Breast epithelium (tissue), 4 donors: ENCODE measurements at places on chromosomes 6 and 20. TPM values are rescaled to one million over a fixed set of nuclear protein-coding genes. Genes with fewer than 3 reads are reported as not detected.
A peak's percentile ranks its signal among the peaks of the same experiment; 100 is the strongest.

GRCh38 chr6:13689511-13690256 lies 22.0 kb downstream of the RANBP9 start:
- no peak overlapping the region for H3K27ac ChIP-seq
- peaks cover 11% of the 10 kb centered on the region for H3K4me1 ChIP-seq
- no peak overlapping the region for H3K4me3 ChIP-seq
- no peak for DNase-seq
- no peaks in the 10 kb centered on the region for H3K27me3 ChIP-seq

DNA sequence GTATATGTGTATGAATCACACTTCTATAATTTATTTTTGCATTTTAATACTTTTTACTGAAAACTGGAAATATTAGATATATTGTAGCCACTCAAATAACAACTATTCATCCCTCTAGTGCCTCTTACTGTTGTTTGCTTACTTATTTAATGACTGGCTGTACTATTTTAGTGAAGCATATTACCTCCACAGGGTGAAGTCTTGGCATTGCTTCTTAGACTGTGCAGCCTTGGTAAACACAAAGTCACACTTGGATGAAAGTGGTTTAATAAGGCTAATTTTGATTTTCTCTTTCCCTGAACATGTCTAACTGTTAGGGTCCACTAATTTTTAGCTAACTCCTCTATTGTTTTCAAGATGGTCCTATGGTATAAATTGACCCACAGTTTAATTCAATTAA lies 1043.2 kb upstream of the ADGRB3 start:
- H3K4me3 ChIP-seq, result no peak overlapping the region
- no peaks in the 10 kb centered on the region for H3K4me1 ChIP-seq
- no peaks in the 10 kb centered on the region for H3K36me3 ChIP-seq
- H3K27me3 ChIP-seq, result no peaks in the 10 kb centered on the region

- H3K4me1 ChIP-seq, result no peaks in the 10 kb centered on the region
- no peaks in the 10 kb centered on the region for H3K27me3 ChIP-seq
- peak overlapping the region; percentile 33 for H3K4me3 ChIP-seq
These were observed 495 bp downstream of the FAM83B start for GRCh38 chr6:54846857-54847674.

GRCh38 chr6:68975816-68976215 lies 340.7 kb downstream of the ADGRB3 start:
- no peak for DNase-seq
- no peak overlapping the region for H3K27ac ChIP-seq
- H3K4me1 ChIP-seq, result no peaks in the 10 kb centered on the region

GRCh38 chr20:47117371-47117770 lies 222.7 kb downstream of the EYA2 start:
- H3K27me3 ChIP-seq, result no peaks in the 10 kb centered on the region
- no peaks in the 10 kb centered on the region for H3K36me3 ChIP-seq
- H3K4me1 ChIP-seq, result no peaks in the 10 kb centered on the region
- peak overlapping the region; percentile 72 for H3K27ac ChIP-seq

GRCh38 chr6:98900706-98901105 lies 47.0 kb downstream of the FBXL4 start:
- H3K4me1 ChIP-seq, result no peaks in the 10 kb centered on the region
- no peak for DNase-seq
- no peak overlapping the region for H3K27ac ChIP-seq

DNA sequence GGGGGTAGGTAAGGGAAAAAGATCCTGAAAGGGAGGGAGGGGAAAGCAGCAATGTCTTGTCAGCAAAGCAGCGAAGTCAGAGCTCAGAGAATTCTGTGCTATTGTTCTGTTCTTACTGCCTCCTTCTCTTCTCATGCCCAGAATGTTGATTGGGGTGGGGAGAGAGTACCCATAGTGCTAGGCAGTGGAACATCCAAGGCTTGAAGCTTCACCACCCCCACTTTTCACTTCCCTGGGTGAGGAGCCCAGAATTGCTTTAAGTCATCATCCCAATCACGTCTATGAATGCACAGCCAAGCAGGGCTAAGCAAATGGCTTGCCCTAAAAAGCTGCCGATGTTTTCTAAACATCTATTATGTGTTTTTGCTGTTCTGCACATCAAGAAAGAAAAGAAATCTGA lies 16.5 kb downstream of the REPS1 start:
- no peak for DNase-seq
- H3K27ac ChIP-seq, result no peak overlapping the region
- no peak overlapping the region for H3K4me3 ChIP-seq

GRCh38 chr20:57677584-57677982 lies 32.2 kb downstream of the PMEPA1 start:
- no peak for DNase-seq
- H3K27ac ChIP-seq, result no peak overlapping the region
- no peaks in the 10 kb centered on the region for H3K4me1 ChIP-seq
- H3K36me3 ChIP-seq, result no peaks in the 10 kb centered on the region

DNA sequence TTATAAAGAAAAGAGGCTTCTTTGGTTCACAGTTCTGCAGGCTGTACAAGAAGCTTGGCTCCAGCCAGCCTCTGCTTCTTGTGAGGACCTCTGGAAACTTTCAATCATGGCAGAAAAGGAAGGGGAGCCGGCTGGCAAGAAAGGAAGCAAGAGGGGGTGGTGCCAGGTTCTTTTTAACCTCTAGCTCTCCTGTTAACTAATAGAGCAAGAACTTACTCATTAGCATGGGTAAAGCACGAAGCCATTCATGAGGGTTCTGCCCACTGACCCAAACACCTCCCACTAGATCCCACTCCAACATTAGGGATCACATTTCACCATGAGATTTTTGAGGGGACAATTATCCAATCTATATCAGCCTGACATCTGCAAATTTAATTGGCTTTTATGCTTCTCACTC lies 347.1 kb downstream of the GRIK2 start:
- H3K27me3 ChIP-seq, result no peaks in the 10 kb centered on the region
- H3K27ac ChIP-seq, result no peak overlapping the region
- no peaks in the 10 kb centered on the region for H3K4me1 ChIP-seq
- DNase-seq, result no peak
- H3K36me3 ChIP-seq, result no peaks in the 10 kb centered on the region
- no peak overlapping the region for H3K4me3 ChIP-seq

- no peak overlapping the region for H3K27ac ChIP-seq
- H3K36me3 ChIP-seq, result no peaks in the 10 kb centered on the region
- DNase-seq, result no peak
These were observed 497.8 kb downstream of the PREX1 start for GRCh38 chr20:48329676-48330664.

DNA sequence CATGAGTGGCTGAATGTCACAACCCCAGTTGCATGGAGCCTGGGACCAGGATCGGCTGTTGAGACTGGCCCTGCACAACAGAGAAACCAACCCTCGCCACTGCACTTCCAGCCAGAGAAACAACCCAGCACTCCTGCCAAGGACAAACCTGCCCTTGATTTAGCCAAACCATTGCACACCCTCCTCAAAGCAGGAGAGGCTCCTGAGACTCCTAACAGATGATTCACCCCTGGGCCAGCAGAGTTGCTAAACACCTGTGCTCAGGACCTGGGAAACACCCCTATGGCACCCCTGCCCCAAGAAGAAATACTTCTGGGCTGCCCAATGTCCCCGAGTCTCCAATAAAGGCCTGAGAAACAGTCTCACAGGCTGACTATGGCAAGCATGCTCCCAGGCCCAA lies 17.8 kb downstream of the WDR27 start:
- H3K27ac ChIP-seq, result no peak overlapping the region
- no peaks in the 10 kb centered on the region for H3K27me3 ChIP-seq
- DNase-seq, result no peak
- peaks cover 12% of the 10 kb centered on the region for H3K36me3 ChIP-seq
- no peaks in the 10 kb centered on the region for H3K4me1 ChIP-seq
- H3K4me3 ChIP-seq, result no peak overlapping the region

DNA sequence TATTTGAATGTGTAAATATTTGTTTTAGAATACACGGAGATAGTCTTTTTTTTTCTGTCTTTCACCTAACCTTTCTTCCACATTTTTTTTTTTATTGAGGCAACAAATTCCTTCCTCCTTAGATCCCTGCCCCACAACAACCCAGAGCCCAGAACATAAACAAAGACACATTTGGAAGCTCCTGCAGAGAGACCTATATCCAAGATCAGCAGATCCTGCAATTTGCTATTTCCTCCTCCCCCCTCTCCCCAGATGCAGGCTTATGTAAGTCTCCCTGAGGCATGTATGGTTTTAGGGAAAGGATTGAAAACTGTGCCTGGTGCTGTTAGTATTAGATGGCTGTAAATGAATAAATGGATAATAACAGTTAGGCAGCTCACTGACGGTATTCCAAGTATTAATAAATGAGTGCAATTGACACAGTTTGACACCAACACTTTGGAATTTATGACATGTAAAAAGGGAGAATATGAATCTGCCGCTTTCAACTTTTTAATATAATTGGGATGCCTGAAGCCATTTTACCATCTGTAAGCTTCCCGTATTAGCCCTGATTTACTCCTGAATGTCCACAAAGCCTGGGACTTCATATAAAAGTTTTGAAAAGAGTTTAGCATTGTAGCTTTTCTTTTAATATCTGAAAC lies 608.3 kb upstream of the CITED2 start:
- H3K36me3 ChIP-seq, result no peaks in the 10 kb centered on the region
- no peaks in the 10 kb centered on the region for H3K4me1 ChIP-seq
- H3K4me3 ChIP-seq, result no peak overlapping the region
- no peak for DNase-seq

- no peaks in the 10 kb centered on the region for H3K27me3 ChIP-seq
- no peaks in the 10 kb centered on the region for H3K4me1 ChIP-seq
- DNase-seq, result no peak
- no peak overlapping the region for H3K27ac ChIP-seq
- H3K4me3 ChIP-seq, result no peak overlapping the region
These were observed 552.8 kb upstream of the CITED2 start for GRCh38 chr6:139927236-139927635.

GRCh38 chr6:115819506-115819905 lies 241.2 kb downstream of the FRK start:
- H3K36me3 ChIP-seq, result no peaks in the 10 kb centered on the region
- H3K27ac ChIP-seq, result no peak overlapping the region
- H3K4me1 ChIP-seq, result no peaks in the 10 kb centered on the region
- no peak overlapping the region for H3K4me3 ChIP-seq

DNA sequence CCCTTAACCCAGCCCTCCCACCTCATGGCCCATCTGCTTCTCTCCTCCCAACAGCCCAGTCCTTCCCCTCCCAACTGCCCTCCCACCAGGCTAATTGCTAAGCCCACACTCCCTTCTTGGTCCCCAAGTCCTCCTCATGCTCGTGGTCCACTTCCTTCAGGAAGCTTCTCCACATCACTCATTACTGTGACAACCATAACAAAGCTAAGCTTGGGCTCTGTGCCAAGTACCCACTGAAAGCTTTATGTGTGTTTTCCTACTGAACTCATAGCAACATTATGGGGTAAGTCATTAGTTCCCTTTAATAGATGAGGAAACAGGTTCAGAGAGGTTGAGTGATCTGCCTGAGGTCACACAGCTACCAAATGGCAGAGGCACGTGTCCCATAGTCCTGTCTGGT lies 16.2 kb downstream of the FRS3 start:
- no peak for DNase-seq
- no peaks in the 10 kb centered on the region for H3K36me3 ChIP-seq
- no peak overlapping the region for H3K27ac ChIP-seq

GRCh38 chr6:114053791-114054190 lies 82.8 kb upstream of the HDAC2 start:
- no peak overlapping the region for H3K4me3 ChIP-seq
- H3K36me3 ChIP-seq, result no peaks in the 10 kb centered on the region
- DNase-seq, result no peak

DNA sequence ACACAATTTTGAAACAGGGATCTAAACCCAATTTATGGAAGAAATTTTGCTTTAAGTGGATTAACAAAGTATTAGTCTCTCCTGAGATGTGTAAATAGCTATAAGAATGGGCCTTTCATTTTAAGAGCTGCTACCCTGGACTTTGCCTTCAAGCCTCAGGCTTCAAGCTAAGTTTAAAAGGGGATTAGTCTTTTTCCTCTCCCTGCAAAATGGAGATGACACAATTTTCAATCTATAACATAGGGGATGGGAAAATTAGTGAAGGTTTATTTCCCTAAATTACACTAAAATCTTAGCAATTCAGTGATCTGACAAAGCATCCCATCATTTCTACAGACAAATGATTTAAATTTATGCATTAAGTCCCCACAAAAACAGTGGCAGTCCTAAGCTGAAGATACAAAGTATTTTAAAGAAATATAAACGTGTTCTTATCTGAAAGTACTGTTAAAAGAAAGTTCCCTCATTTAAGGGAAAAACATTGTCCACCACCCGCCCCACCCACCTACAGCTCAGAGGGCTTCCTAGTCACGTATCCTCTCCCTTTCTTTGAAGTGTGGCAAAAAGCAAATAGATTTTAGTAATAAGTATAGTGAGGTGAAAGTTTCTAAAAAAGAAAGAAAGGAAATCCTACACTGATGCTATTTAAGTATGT lies 14.5 kb downstream of the ARHGAP18 start:
- H3K4me1 ChIP-seq, result no peaks in the 10 kb centered on the region
- no peak for DNase-seq
- no peaks in the 10 kb centered on the region for H3K27me3 ChIP-seq
- no peaks in the 10 kb centered on the region for H3K36me3 ChIP-seq
- H3K4me3 ChIP-seq, result no peak overlapping the region

- H3K27ac ChIP-seq, result no peak overlapping the region
- no peaks in the 10 kb centered on the region for H3K36me3 ChIP-seq
- H3K27me3 ChIP-seq, result no peaks in the 10 kb centered on the region
- H3K4me3 ChIP-seq, result no peak overlapping the region
These were observed 89.1 kb upstream of the CLDN20 start for GRCh38 chr6:155174576-155175211.

DNA sequence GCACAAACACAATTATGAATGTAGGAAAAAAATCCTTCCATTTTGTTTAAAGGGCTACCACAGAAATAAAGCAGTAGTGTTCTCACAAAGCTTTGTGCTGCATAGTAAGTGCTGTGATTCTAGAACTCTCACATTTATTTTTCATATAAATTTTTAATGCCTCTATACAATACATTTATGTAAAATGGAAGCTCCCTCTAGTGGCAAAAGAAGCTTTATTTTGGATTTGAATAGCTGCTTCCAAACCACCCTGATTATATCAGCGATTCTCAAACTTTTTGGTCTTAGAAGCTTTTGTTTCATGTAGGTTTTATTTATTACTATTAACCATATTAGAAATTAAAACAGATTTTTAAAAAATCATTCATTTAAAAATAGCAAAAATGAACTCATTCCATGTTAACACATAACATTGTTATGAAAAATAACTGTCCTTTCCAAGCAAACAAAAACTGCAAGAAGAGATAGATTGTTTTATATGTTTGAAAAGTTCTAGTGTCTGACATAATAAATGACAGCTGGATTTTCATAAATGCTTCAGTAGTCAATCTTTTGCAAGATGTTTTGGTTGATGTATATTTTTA lies 38.4 kb downstream of the HS3ST5 start:
- no peak overlapping the region for H3K27ac ChIP-seq
- H3K4me1 ChIP-seq, result no peaks in the 10 kb centered on the region
- H3K4me3 ChIP-seq, result no peak overlapping the region
- H3K27me3 ChIP-seq, result no peaks in the 10 kb centered on the region

GRCh38 chr6:26215585-26216358 lies 128.5 kb downstream of the HFE start:
- H3K4me3 ChIP-seq, result peak overlapping the region; percentile 62
- no peaks in the 10 kb centered on the region for H3K4me1 ChIP-seq
- peak overlapping the region; percentile 95 for H3K27ac ChIP-seq
- DNase-seq, result no peak

FAXC gene
- not detected for total RNA-seq

OR5V1 gene
- not detected for total RNA-seq

ZSCAN31 gene
- 17.4 TPM for total RNA-seq

TSPO2 gene
- not detected for total RNA-seq

ME1 gene
- 5.2 TPM for total RNA-seq

ID4 gene
- 57.1 TPM for total RNA-seq

ULBP1 gene
- under 0.01 TPM for total RNA-seq

HLA-DRB5 gene
- 0.32 TPM for total RNA-seq
